ENCODE measurements at places on chromosomes 6 and 20.

- no peak for DNase-seq
These were observed 54.3 kb downstream of the MKKS start for GRCh38 chr20:10379761-10380160.

GRCh38 chr6:41872147-41872546, 23.0 kb downstream of the USP49 start:
- no peak for DNase-seq

DNA sequence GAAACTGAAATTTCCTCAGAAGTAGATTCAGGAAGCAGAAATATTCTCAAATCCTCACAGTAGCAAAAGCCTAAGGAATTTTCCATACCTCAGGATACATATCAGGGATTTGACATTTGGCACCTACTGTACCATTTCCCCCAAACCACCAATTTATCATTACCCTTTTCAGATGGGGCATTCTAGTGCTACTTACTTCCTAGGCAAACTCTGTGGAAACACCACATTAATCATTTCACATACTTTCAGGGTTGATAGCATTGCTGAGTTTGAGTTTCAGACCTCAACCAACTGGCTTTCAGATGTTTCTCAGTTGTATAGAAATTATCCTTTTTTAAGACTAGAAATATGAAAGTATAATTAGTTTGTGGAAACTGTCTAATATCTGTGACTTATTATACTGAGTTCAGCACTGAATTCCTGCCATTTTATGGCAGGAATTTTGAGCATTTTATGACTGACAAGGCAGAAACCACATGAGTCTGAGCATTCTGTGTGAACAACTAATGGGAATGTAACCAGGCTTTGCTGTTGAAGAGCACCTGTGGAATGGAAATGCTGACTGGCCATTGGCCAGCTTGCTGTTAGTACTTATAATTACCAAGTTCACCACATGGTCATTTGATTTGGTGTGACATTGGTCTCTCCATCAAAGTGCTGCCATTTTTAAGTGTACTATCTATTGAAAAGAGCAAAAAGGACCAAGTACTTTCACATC, 35.1 kb upstream of the IRAK1BP1 start:
- DNase-seq: no peak

- DNase-seq: no peak
These were observed 27.8 kb upstream of the SRC start for GRCh38 chr20:37317994-37318640.

- no peak for DNase-seq
These were observed 36.1 kb upstream of the PNRC1 start for GRCh38 chr6:89044328-89045010.

- DNase-seq: no peak
These were observed 40.7 kb downstream of the KCNK5 start for GRCh38 chr6:39188571-39188970.

GRCh38 chr6:105921781-105922180, 164.4 kb upstream of the PRDM1 start:
- no peak for DNase-seq

GRCh38 chr20:2521369-2522305, 12.9 kb upstream of the ZNF343 start:
- peak; percentile 33 for DNase-seq

- no peak for DNase-seq
These were observed 381.7 kb upstream of the JARID2 start for GRCh38 chr6:14863902-14864850.

Measured in CD4-positive, alpha-beta T cell treated with Interleukin-15 for 1 hour (primary cell).